ENCODE measurements at places on chromosomes 7 and 10. TPM values are rescaled to one million over a fixed set of nuclear protein-coding genes. Genes with fewer than 3 reads are reported as not detected.
A peak's percentile ranks its signal among the peaks of the same experiment; 100 is the strongest.

- H3K27me3 ChIP-seq: no peaks in the 10 kb centered on the region
- no peak for DNase-seq
- no peaks in the 10 kb centered on the region for H3K4me1 ChIP-seq
These were observed 86.8 kb upstream of the CACNA2D1 start for GRCh38 chr7:82530361-82530760.

DNA sequence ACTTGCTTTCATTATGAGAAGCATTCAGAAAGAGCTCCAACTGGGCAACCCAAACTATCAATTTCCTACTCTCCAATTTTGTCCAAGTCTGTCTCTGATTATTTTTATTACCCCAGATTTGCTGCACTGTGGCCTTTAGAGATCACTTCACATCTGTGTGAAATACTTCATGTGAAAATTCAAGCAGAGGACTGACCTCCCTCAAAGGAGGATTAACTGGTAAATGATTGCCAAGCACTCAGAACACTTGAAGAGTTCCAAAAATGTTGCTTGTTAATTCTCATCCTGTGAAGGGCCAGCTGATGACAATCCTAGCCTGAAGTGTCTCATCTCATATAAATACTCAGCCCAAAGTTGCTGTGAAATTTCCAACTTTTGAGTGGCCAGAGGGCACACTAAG, 182.8 kb upstream of the DGKB start:
- H3K27ac ChIP-seq: no peak overlapping the region
- DNase-seq: no peak
- H3K4me3 ChIP-seq: no peak overlapping the region
- H3K36me3 ChIP-seq: no peaks in the 10 kb centered on the region

DNA sequence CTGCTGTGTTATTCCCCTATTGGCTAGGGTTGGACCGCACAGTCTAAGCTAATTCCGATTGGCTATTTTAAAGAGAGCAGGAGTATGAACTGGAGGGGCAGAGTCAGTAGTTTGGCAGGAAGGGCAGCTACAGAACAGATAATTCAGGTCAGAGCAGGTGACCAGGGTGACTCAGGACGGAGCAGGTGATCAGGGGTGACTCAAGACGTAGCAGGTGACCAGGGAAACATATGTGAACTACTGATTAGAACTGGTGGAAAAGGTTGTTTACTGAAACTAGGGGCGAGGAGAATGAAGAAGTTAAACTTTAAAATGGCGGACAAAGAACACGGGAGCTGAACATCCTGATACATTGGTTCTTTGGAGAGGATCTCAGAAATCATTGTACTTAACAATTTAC, 102.3 kb downstream of the CCDC7 start:
- no peaks in the 10 kb centered on the region for H3K27me3 ChIP-seq
- no peak overlapping the region for H3K27ac ChIP-seq
- DNase-seq: no peak
- no peak overlapping the region for H3K4me3 ChIP-seq
- no peaks in the 10 kb centered on the region for H3K36me3 ChIP-seq
- H3K4me1 ChIP-seq: no peaks in the 10 kb centered on the region

- peaks cover 13% of the 10 kb centered on the region for H3K36me3 ChIP-seq
- no peak overlapping the region for H3K27ac ChIP-seq
- no peak for DNase-seq
- peaks cover 23% of the 10 kb centered on the region for H3K4me1 ChIP-seq
- H3K4me3 ChIP-seq: no peak overlapping the region
- H3K27me3 ChIP-seq: no peaks in the 10 kb centered on the region
These were observed 239.1 kb upstream of the KAT6B start for GRCh38 chr10:74587109-74587854.

DNA sequence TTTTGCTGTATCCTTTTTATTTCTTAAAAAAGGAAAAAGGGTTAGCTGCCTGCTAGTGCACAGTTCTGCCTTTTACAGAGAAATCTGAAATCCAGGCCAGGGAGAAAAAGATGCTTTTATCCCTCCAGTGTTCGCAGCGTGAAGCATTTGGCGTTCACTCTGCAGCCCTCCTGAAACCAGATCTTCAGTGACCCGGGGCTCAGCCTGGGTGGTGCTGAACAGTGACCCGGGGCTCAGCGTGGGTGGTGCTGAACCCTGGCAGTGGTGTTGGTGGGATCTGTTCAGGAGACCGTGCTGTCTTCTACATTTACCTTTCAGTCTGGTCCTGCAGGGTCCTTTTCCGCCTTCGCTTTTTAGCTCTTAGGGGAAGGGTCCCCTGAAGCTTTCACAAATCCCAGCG, 164.7 kb upstream of the KLF6 start:
- no peaks in the 10 kb centered on the region for H3K36me3 ChIP-seq
- H3K4me3 ChIP-seq: no peak overlapping the region
- no peaks in the 10 kb centered on the region for H3K4me1 ChIP-seq
- H3K27me3 ChIP-seq: no peaks in the 10 kb centered on the region
- H3K27ac ChIP-seq: no peak overlapping the region

GRCh38 chr10:34370126-34370525, 445.0 kb downstream of the PARD3 start:
- no peak overlapping the region for H3K4me3 ChIP-seq
- H3K36me3 ChIP-seq: no peaks in the 10 kb centered on the region
- H3K27me3 ChIP-seq: no peaks in the 10 kb centered on the region
- no peaks in the 10 kb centered on the region for H3K4me1 ChIP-seq
- H3K27ac ChIP-seq: no peak overlapping the region
- DNase-seq: no peak

GRCh38 chr7:80895056-80895455, 23.8 kb downstream of the SEMA3C start:
- no peak overlapping the region for H3K4me3 ChIP-seq
- no peaks in the 10 kb centered on the region for H3K36me3 ChIP-seq
- no peak for DNase-seq
- no peaks in the 10 kb centered on the region for H3K27me3 ChIP-seq
- H3K4me1 ChIP-seq: no peaks in the 10 kb centered on the region

GRCh38 chr10:60096761-60097513, 190.6 kb upstream of the CCDC6 start:
- H3K4me1 ChIP-seq: no peaks in the 10 kb centered on the region
- no peak for DNase-seq
- no peak overlapping the region for H3K4me3 ChIP-seq

- no peaks in the 10 kb centered on the region for H3K36me3 ChIP-seq
- no peak for DNase-seq
- no peaks in the 10 kb centered on the region for H3K4me1 ChIP-seq
- H3K27ac ChIP-seq: no peak overlapping the region
These were observed 969.6 kb downstream of the LRMDA start for GRCh38 chr10:76401006-76401405.

DNA sequence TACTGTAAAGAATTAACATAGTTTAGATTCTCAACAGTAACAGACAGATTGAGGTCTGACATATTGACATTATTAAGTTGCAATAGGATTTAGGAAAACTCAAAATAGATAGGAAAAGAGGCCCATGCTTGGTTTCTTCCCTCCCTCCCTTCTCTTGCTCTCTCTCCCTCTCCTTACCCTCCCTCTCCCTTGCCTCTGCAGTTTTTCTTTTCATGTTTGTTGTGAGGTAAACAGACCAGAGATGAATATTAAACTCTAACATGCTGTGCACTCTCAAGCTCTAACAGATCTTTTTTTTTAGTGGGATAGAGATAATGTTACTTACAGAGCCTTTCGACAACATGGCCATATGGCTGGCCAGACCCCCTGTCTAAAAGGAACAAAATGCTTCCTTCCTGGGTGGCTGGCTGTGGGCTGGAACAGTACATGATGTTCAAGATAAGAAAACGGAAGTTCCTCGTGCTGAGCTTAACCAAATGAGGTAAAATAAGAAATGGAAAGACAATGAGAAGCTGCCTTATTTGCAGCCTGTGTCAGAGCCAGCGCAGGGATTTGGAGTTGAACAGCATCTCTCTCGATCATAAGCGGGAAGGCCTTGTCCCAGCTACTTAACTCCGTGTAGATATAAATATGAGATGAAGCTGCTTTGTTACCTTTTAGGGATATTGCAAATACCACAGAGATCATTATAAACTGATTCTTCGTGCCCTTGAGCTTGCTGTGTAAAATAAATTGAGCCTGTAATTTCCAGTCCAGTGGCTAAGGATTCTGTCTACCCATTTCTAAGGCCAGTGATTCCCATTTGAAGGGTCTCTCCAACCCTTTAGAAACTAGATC, 391.9 kb upstream of the NPVF start:
- peak overlapping the region; percentile 79 for H3K27ac ChIP-seq
- no peaks in the 10 kb centered on the region for H3K36me3 ChIP-seq
- peaks cover 72% of the 10 kb centered on the region for H3K4me1 ChIP-seq
- peak; percentile 69 for DNase-seq
- peak overlapping the region; percentile 54 for H3K4me3 ChIP-seq

GRCh38 chr10:46551701-46552525, 4.5 kb downstream of the GPRIN2 start:
- no peak overlapping the region for H3K27ac ChIP-seq
- H3K4me1 ChIP-seq: peaks cover 9% of the 10 kb centered on the region
- H3K4me3 ChIP-seq: no peak overlapping the region
- no peak for DNase-seq

DNA sequence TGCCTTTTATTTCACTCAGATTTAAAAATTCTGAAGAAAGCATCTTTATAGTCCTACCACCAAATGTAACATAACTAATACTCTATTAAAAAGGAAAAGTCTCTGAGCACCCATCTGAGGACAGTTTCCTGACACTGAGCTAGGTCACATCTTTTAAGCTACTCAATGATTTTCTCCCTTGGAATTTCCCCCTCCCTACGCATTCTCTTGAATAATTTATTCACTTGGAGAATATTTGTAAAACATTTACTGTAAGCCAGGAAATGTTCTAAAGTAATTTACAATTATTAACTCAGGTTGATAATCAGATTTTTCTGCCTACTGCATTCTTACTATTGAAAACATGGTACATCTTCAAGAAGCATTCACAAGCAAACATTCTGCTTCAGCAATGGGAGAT, 297.2 kb upstream of the VSTM2A start:
- H3K4me3 ChIP-seq: no peak overlapping the region
- H3K4me1 ChIP-seq: no peaks in the 10 kb centered on the region
- H3K27ac ChIP-seq: no peak overlapping the region
- H3K27me3 ChIP-seq: no peaks in the 10 kb centered on the region
- no peak for DNase-seq
- no peaks in the 10 kb centered on the region for H3K36me3 ChIP-seq

GRCh38 chr10:103630156-103630555, 136.7 kb downstream of the NEURL1 start:
- no peak overlapping the region for H3K27ac ChIP-seq
- H3K36me3 ChIP-seq: no peaks in the 10 kb centered on the region
- H3K4me1 ChIP-seq: no peaks in the 10 kb centered on the region
- DNase-seq: no peak

DNA sequence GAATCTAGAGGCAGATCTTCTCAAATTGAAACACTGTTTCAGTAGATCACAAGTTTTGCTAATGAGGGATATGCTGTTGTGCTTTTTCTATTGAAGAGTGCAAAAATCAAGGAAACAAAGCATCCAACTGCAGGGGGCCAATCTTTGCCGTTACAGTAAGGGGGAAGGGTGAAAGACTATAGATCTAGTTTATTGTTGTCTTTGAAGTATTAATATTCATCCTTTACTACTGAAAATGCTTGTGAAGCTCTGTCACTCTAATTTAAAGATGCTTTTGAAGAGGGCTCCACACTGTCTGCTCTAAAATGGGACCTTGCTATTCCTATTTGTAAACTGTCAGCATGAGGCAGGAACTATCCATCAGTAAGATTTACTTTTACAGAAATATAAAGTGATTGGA, 110.3 kb downstream of the MBL2 start:
- H3K4me3 ChIP-seq: no peak overlapping the region
- H3K27ac ChIP-seq: no peak overlapping the region
- no peaks in the 10 kb centered on the region for H3K27me3 ChIP-seq
- no peak for DNase-seq
- no peaks in the 10 kb centered on the region for H3K4me1 ChIP-seq

DNA sequence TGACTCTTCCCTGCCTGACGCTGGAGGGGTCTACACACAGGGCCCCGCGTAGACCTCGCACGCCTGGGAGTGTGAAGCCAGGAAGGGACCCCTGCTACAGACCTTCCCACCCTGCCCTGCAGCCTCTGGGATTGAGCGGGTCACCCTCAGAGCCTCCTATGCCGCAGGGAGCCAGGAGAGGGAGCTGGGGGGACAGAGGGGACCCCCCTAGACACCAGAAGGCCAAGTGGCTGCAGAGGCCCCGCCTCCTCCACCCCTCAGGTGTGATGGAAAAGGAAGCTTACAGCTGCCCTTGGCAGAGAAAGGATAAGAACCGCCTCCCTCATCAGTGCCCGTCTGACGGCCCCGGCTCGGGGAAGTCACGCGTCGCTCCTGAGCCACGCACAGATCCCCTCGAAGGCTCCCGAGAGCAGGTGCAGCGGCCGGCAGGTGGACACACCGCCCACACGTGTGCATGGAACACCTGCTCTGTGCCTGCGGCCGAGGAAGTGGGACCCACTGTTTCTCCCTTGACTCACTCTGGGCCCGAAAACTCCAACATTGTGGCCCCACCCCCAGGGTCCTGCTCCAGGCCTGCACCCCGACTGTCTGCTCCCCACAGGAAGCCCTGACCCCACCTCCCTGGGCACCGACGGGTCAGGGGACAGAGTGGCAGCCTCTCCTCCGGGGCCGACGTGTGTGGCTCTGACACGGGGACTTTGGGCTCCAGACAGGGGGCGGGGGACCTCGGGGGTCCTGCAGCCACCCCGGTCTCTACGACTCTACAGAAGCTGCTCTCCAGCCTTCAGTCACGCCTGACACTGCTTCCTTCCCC, 73.3 kb downstream of the MICALL2 start:
- H3K36me3 ChIP-seq: no peaks in the 10 kb centered on the region
- H3K4me1 ChIP-seq: no peaks in the 10 kb centered on the region
- no peak for DNase-seq
- H3K27me3 ChIP-seq: peaks cover 11% of the 10 kb centered on the region
- H3K4me3 ChIP-seq: no peak overlapping the region
- H3K27ac ChIP-seq: no peak overlapping the region

- no peak overlapping the region for H3K4me3 ChIP-seq
- no peak overlapping the region for H3K27ac ChIP-seq
These were observed 19.4 kb downstream of the PFKFB3 start for GRCh38 chr10:6221971-6222751.

- no peaks in the 10 kb centered on the region for H3K36me3 ChIP-seq
- H3K27ac ChIP-seq: no peak overlapping the region
- H3K27me3 ChIP-seq: no peaks in the 10 kb centered on the region
- peaks cover 1% of the 10 kb centered on the region for H3K4me1 ChIP-seq
- DNase-seq: no peak
- H3K4me3 ChIP-seq: no peak overlapping the region
These were observed 11.7 kb downstream of the CPEB3 start for GRCh38 chr10:92278996-92279696.

DNA sequence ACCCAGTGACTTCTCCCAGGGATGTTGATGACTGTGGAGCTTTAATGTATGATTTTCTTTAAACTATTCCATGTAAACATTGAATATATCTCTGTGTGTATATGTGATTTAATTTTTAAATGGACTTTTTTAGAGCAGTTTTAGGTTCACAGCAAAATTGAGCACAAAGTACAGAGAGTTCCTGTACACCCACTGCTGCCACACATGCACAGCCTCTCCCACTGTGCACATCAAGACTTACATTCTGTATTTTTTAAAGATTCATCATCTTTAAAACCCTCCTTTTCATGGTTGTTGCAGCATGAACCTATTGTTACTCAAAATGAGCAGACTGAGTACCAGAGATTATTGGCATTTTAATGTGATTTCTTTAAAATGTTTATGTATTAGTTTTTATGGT, 51.3 kb downstream of the WIPF3 start:
- no peak overlapping the region for H3K4me3 ChIP-seq
- H3K27ac ChIP-seq: no peak overlapping the region
- H3K4me1 ChIP-seq: no peaks in the 10 kb centered on the region

LRIT2 gene
- not detected for polyA plus RNA-seq

KIAA1217 gene
- polyA plus RNA-seq: 0.03 TPM

TNS3 gene
- polyA plus RNA-seq: 10.7 TPM

CABCOCO1 gene
- polyA plus RNA-seq: not detected

MUC12 gene
- polyA plus RNA-seq: 0.81 TPM

LRRC18 gene
- not detected for polyA plus RNA-seq

DRGX gene
- polyA plus RNA-seq: not detected

CYP3A4 gene
- polyA plus RNA-seq: not detected

SDK1 gene
- 0.73 TPM for polyA plus RNA-seq
